Smooth muscle cell of the umbilical artery (primary cell): ENCODE measurements at places on chromosomes 7 and 10. TPM values are rescaled to one million over a fixed set of nuclear protein-coding genes. Genes with fewer than 3 reads are reported as not detected.

FAM25A gene
- total RNA-seq, result not detected in 2 replicates

PALD1 gene
- total RNA-seq, result 0.14 TPM in 1 of 2 replicates, not detected in the other

FOXI2 gene
- total RNA-seq, result not detected in 2 replicates

RNF32 gene
- 0.69 and 1.8 TPM in 2 replicates for total RNA-seq

WEE2 gene
- not detected in 2 replicates for total RNA-seq

ZNF735 gene
- total RNA-seq, result not detected in 2 replicates

PNLIP gene
- not detected in 2 replicates for total RNA-seq

NEUROD6 gene
- total RNA-seq, result not detected in 2 replicates

ZNF804B gene
- total RNA-seq, result not detected in 2 replicates

C10orf62 gene
- 0.23 and 0.30 TPM in 2 replicates for total RNA-seq

UNC5B gene
- total RNA-seq, result 43.4 and 46.3 TPM in 2 replicates

DOCK1 gene
- total RNA-seq, result 69.8 and 102 TPM in 2 replicates

FAS gene
- total RNA-seq, result 74.8 and 97.8 TPM in 2 replicates

PCGF6 gene
- total RNA-seq, result 8.9 and 10.2 TPM in 2 replicates

CFAP70 gene
- total RNA-seq, result 0.97 and 1.5 TPM in 2 replicates

TNKS2 gene
- total RNA-seq, result 68.3 and 78.8 TPM in 2 replicates

REPIN1 gene
- 48.4 and 87.7 TPM in 2 replicates for total RNA-seq

POLD2 gene
- 53.2 and 78.5 TPM in 2 replicates for total RNA-seq

LRRC4 gene
- total RNA-seq, result 0.18 TPM in 1 of 2 replicates, not detected in the other

CALD1 gene
- 600 and 815 TPM in 2 replicates for total RNA-seq

PON1 gene
- total RNA-seq, result not detected in 2 replicates

SPDYE2 gene
- not detected in 2 replicates for total RNA-seq

INMT gene
- 0.30 TPM in 1 of 2 replicates, not detected in the other for total RNA-seq

ZNF425 gene
- 3.6 and 4.5 TPM in 2 replicates for total RNA-seq

GHRHR gene
- not detected in 2 replicates for total RNA-seq

STAG3 gene
- total RNA-seq, result 0.88 and 1.2 TPM in 2 replicates

HOXA2 gene
- total RNA-seq, result 0.30 and 0.32 TPM in 2 replicates

DNAJC1 gene
- 46.8 and 122 TPM in 2 replicates for total RNA-seq

PAX4 gene
- total RNA-seq, result not detected in 2 replicates

CYP3A5 gene
- total RNA-seq, result 0.18 and 0.30 TPM in 2 replicates

TRIM50 gene
- total RNA-seq, result not detected in 2 replicates

PRR15 gene
- under 0.01 and 1.2 TPM in 2 replicates for total RNA-seq

RAMP3 gene
- not detected in 2 replicates for total RNA-seq

ZCWPW1 gene
- total RNA-seq, result 1.1 and 1.2 TPM in 2 replicates

FAM131B gene
- total RNA-seq, result 3.6 and 4.0 TPM in 2 replicates

MGAM2 gene
- not detected in 2 replicates for total RNA-seq

FAM20C gene
- total RNA-seq, result 54.0 and 63.3 TPM in 2 replicates

TMEM225B gene
- 0.89 TPM in 1 of 2 replicates, not detected in the other for total RNA-seq

MACROH2A2 gene
- total RNA-seq, result 5.6 and 9.5 TPM in 2 replicates

IGFBP1 gene
- total RNA-seq, result not detected in 2 replicates

LMOD2 gene
- total RNA-seq, result not detected in 2 replicates

ANKRD1 gene
- total RNA-seq, result 6.2 and 56.1 TPM in 2 replicates

CARD11 gene
- 2.8 and 3.0 TPM in 2 replicates for total RNA-seq

ACTA2 gene
- 1,183 and 3,347 TPM in 2 replicates for total RNA-seq

AOC1 gene
- total RNA-seq, result not detected in 2 replicates

MEST gene
- total RNA-seq, result 331 and 917 TPM in 2 replicates

IFIT1B gene
- not detected in 2 replicates for total RNA-seq

SPDYE2B gene
- total RNA-seq, result not detected in 2 replicates

BRI3 gene
- 30.3 and 35.1 TPM in 2 replicates for total RNA-seq

WNT8B gene
- total RNA-seq, result not detected in 2 replicates

NUTM2E gene
- 0.05 TPM in 1 of 2 replicates, not detected in the other for total RNA-seq

ADAMTS14 gene
- total RNA-seq, result 3.6 and 4.2 TPM in 2 replicates

IKZF1 gene
- total RNA-seq, result not detected in 2 replicates

GNAT3 gene
- not detected in 2 replicates for total RNA-seq

LIMK1 gene
- 133 and 148 TPM in 2 replicates for total RNA-seq
